ENCODE measurements at places on chromosomes 5 and 9.

DNA sequence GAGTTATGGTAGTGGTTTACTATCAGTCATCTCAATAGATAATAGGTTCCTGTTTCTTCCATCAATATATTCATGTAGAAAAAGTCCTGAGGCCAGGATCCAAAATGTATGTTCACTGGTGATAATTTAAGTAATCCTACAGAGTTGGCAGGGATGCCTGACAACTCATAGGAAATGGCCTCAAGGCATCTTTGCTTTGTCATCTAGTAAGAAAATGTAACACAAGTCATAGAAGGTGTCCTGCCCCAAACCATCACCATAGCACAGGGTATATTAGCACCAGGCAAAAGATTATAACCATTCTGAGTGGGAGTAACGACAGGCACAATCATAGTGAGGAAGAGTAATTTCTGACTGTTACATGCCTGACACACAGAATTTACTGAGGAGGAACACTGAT lies 257.0 kb downstream of the TMEM167A start:
- no peak for DNase-seq

GRCh38 chr5:97224112-97224750 lies 41.2 kb upstream of the RIOK2 start:
- peak; percentile 25 for DNase-seq

DNA sequence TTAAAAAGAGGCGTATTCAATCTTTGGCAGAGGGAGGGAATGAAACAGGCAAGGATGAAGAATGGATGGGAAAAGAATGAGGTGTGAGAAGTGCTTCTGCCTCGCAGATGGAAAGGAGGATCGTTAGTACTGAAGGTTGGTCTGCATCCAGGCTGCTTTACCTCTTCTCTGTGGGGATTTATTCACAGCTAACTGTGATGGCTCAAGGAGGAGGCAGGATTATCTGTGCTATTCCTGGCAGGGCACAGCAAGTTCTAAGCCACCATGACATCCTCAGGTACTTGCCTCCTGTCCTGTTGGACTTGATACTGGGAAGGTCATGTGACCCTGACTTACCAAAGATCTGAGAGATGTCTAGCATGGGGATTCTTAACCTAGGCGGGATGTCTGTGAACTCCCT lies 84.3 kb downstream of the GDNF start:
- DNase-seq: no peak

DNA sequence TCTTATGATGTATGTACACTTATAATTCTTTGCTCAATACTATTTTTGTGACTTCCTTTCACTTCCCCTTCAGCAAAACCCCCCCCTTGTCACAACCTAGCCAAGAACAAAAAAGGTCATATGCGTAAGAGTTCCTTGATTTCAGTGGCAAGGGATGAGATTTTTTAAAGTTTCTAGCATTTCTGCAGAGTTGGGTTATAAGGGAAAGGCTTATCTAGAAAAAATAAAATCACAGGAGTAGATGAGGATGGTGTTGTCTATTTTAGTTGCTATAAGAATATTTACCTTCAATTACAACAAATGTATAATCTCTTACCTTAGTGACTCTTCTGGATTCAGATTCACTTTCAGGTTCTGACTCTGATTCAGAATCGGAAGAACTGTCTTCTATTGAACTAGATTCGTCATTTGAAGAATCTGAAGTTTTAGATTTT lies 184.6 kb downstream of the AP3B1 start:
- DNase-seq: no peak

GRCh38 chr5:77329664-77330430 lies 119.4 kb downstream of the PDE8B start:
- no peak for DNase-seq

DNA sequence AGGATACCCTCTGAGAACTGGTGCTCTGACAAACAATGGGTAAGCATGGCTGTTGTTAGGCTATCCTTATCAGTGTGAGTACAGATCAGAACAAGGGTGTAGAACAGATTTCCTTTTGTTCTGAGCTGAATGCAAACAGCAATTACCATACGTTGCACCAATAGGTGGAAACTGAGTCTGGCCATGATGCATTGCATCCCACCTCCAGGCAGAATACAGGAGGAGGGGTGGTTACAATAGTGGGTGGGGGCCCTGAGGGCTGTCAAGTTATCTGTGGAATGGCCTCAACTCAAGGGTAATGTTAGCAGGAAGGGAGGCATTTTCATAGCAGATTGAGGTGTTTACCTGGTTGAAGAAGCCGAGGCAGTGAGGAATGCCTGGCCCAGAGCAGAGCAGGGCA lies 54.3 kb upstream of the GLRX start:
- no peak for DNase-seq

- DNase-seq: peak; percentile 27
Observed at GRCh38 chr5:157130925-157131324, 11.7 kb downstream of the MED7 start.

DNA sequence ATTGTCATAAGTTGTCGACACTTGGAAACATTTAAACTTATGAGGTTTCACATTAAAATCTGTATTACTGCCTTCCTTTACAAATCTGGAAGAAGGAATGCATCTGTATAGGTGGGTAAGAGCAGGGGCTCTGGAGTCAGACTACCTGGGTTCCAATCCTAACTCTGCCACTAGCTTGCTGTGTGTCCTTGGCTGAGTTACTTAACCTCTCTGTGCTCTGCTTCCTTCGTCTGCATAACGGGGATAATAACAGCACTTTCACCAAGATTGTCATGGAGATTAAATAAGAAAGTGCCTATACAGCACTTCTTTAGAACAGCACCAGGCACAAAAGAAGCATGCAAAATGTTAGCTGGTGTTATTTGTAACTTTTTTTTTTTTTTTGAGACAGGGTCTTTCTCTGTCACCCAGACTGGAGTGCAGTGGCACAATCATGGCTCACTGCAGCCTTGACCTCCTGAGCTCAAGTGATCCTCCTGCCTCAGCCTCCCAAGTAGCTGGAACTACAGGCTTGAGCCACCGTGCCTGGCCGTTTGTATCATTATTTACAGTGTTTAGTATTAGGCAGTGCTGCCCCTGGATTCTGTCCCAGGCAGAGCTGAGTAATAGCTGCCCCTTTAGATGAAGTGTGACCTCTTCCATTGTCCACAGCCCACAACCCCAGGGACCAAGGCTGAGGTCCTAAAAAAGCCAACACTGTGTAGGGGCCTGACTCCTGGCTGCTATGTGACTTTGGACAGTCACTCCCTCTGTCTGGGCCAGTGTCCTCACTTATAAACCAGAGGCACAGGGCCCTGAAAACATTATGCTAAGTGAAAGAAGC lies 25.4 kb upstream of the TTLL11 start:
- no peak for DNase-seq

DNA sequence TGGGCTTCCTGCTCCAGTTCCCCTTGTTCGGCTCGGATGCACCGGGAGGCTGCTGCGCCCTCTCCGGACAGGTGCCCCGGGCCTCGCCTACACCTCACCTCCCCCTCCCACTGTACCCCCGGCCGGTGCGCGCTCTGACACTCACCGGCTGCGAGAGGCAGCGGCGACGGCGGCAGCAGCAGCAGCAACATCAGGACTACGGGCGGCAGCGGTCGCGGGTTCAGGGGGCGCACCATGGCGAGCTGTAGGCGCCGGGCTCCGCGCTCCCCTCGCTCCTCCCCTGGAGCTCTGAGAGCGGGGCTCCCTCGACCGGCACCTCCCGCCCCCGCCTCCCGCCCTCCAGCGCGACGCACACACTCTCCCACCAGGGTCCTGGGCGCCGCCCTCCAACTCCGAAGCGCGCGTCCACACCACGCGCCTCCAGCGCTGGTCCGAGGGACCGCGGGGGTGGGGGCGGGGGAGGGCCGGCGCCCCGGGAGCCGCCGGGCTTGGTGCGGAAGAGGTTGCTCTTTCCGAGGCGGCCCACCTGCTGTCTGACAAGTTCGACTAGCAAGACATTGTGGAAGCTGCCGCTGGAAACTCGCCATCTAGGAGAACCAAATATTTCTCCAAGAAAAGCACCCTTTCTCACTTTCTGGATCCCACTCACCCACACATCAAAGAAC lies at the start of gene GFRA3:
GFRA3 (minus strand) TSS at position 433 of the 665 bp plus-strand sequence; CDS start at position 236, 197 bp downstream.
- DNase-seq: no peak

DNA sequence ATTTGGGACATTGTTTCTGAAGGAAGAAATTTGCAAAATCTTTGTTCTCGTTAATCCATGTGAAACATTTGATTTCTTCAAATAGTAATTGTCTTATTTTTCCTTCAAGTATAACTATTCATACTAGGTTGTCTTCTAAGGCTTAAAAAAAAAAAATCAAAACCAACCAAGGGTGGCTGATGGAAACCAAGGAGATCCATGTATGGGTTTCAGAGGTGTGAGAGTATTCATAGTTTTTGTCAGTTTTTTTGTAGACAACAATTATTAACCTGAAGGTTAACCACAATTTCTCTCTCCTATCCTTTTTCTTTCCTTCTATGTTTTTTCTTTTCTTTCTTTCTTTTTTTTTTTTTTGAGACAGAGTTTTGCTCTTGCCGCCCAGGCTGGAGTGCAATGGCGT lies 35.4 kb downstream of the KDM4C start:
- DNase-seq: no peak

DNA sequence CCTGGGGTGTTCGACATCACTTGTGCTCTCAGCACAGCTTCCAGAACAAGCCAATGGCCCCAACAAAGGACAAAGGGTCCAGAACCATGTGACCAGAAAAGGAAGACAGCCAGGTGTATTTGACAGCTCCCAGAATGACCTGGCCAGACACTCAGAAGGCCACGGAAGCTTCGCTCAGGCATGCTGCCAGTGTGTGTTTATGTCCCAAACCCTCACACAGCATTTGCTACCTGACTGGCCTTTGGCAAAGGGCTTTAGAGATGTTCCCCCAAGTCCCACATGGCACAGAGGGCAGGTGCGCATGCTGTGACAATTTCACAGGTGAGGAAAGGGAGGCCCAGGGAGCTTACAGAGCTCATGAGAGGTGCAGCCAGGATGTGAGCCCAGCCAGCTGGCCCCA lies 39.5 kb downstream of the MED10 start:
- DNase-seq: no peak

DNA sequence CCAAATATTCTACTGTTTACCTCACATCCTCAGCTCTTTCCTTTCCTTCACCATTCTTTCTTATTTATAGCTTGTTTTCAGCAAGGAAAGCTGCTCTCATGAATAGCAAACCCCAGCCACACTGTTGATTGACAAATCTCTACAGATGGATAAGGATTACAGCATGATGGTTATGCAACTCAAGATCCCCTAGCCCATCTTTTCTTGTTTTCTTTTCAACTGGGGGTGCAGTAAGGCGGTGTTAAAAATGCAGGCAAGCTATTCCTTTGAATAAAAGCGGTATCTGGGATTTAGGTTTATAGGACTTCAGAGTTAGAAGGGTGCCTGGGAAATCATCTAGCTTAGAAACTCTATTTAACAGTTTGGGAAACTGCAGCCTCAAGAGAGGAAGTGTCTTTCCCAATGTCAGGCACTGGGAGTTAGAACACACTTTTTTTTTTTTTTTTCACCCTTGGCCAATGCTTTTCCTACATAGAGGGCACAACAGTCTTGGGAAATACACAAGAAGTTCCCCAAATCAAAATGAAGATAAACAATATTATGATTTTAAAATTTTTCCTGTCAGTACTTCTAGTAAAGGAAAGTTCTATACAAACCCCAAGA lies 2.6 kb downstream of the SPARC start:
- no peak for DNase-seq

DNA sequence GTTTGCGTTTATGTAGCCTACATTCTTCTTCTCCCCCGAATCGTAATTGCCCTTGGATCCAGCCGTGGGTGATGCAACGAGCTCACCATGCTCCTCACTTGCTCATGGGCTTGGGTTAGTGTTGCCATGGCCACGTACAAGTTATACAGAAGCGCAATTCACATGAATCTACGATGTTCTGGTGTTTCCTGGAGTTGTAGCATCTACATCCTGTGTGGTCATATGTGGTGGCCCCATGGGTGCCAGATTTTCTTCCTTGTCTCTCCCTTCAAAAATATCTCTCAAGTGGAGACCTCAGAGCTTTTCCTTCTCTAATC lies 115.3 kb downstream of the TLE4 start:
- no peak for DNase-seq

GRCh38 chr9:138102246-138103051 lies 224.9 kb downstream of the CACNA1B start:
- DNase-seq: no peak

GRCh38 chr9:133130685-133131244 lies 9.7 kb upstream of the RALGDS start:
- DNase-seq: no peak

GRCh38 chr9:8486095-8486494 lies 686.5 kb upstream of the DMAC1 start:
- peak; percentile 60 for DNase-seq

GRCh38 chr9:132472199-132472598 lies 62.2 kb downstream of the CFAP77 start:
- no peak for DNase-seq

Measured in kidney tubule cell (primary cell).